KG1 (cell line): ENCODE measurements at places on chromosomes 4 and X.

- peak; percentile 8 for DNase-seq
Measured at GRCh38 chr4:144174401-144175067, 34.0 kb upstream of the GYPA start.

DNA sequence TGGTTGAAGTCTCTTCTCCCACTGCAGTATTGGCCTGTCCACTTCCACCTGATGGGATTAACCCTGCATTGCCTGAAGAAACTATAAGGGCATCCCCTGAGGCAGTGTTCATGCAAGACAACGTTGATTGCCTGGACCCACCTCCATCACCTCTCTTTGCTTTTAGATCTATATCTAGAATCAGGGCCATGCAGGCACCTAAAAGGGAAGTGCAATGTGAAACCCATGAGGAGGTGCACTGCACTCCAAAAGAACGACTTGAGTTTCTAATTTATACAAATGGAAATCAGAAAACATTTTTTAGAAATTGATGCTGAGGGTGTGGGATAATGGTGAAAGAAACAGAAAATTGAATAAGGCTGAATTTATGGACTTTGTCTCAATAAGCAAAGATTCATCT, 694.4 kb downstream of the TRAM1L1 start:
- no peak for DNase-seq

DNA sequence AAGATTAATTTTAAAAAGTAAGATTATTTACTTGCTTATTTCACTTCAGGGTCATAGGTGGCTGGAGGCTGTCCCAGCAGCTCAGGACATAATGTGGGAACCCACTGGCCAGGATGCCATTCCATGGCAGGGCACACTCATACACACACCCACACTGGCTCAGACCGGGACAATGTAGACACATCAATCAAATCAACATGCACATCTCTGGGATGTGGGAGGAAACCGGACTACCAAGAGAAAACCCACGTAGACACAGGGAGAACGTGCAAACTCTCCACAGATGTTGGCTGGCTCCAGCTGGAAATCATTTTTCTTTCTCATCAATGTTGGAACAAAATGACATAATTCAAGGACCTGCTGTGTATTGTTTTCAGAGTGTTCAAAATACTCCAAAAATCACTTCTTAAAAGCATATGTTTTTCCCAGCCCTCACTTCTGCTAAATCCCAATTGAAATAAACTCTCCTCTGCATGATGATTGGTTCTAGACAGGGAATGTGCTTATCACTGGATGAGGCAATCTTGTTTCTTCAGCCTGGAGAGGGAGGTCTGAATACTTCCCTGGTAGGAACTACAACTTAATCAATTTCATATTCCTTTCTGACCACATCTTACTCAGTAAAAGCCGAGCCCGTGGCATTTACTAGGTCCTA, 18.6 kb upstream of the CPE start:
- no peak for DNase-seq

GRCh38 chr4:185467101-185467500, 4.4 kb downstream of the CCDC110 start:
- no peak for DNase-seq

DNA sequence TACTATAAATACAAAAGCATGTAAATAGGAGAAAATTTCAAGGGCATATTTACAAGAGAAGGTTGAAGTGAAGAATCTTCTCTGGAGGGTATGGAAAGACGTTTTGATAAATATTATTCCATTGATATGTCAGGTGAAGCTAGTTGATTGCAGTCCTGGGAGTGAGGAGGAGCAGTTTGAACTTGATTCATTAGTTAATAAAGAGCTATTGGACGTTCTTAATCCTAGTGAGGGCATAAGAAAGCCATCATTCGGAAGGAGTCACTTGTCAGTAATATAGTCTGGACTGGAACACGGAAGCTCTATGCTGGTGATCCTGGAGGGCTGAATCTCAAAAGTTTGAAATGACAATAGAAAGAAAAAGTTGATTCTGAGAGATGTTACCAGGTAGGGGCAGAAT, 455.1 kb downstream of the PACRGL start:
- DNase-seq = no peak

DNA sequence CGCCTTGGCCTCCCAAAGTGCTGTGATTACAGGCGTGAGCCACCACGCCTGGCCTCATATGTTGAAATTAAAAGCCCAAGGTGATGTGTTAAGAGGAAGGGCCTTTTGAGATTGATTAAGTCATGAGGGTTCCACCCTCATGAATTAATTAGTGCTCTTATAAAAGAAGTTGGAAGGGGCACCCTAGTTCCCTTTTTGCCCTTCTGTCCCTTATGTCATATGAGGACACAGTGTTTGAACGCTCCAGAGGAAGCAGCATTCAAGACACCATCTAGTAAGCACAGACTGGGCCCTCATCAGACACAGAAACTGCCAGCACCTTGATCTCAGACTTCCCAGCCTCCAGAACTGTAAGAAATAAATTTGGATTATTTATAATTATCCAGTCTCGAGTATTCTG, 5.1 kb upstream of the APLN start:
- no peak for DNase-seq

- DNase-seq = no peak
Measured at GRCh38 chrX:48493890-48494364, 14.9 kb upstream of the PORCN start.

DNA sequence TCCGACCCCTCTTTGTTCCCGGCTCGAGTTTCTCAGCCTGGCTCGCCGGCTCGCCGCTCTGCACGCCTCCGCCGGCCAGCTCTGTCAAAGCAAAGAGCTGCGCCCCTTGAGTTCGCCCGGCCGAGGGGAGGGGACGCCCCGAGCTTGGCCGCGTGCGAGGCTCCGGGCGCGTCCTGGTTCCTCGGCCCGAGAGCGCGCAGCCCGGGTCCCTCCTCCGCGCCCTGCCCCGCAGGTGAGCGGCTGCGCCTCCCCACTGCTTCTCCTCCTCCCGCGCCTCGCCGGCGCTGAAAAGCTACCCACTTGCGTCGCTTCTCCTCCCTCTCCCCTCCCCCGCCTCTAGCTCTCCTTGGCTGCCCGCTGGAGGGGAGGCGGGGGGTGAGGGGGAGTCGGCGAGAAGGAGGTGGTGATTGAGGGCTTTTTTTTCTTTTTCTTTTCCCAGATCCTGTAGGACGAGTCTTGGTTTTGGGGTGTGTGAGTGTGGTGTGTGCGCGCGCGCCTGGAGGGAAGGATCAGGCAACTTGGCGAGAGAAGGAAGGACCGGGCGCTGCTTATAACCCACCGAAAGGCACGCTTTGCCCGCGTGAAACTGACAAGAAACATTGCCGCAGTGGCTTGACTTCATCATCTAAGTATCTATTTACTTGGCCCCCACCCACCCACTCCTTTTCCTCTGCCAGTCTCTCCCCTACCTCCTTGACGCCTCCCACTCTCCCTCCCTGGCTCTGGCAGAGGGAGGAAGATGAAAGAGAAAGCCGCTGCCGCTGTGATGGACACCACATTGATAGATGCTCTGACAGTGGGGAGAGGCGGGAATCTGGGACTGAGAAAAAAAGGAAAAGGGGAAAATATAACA, at the start of gene LEF1:
TSS of gene LEF1 (minus strand) at position 262 of the 853 bp plus-strand sequence. CDS start 1,165 bp downstream, outside the sequence.
- DNase-seq = no peak

DNA sequence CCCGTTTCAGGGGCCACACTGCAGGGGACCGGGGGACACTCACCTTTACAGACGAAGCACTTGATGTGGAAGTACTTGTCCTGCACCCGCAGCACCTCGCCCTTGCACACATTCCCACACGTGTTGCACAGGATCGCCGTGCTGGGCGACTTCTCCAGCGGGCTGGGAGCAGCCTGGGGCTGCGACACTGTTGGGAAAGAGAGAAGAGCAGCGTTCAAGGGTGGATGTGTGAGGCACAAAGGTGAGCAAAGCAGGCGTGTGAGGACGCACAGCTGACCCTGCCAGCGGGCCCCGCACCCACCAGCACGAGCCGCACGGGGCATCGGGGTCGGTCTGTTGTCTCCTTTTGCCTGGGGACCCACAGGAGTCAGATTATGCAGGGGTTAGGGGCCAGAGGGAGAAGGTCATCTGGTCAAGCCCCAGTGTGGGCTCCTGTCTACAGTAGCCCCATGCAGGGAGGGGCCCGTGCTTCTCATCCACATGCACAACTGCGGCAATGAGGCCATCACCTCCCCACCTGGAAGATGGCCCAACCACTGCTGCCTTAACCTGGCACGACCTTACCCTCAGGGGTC, 52.1 kb downstream of the ABLIM2 start:
- DNase-seq = no peak

DNA sequence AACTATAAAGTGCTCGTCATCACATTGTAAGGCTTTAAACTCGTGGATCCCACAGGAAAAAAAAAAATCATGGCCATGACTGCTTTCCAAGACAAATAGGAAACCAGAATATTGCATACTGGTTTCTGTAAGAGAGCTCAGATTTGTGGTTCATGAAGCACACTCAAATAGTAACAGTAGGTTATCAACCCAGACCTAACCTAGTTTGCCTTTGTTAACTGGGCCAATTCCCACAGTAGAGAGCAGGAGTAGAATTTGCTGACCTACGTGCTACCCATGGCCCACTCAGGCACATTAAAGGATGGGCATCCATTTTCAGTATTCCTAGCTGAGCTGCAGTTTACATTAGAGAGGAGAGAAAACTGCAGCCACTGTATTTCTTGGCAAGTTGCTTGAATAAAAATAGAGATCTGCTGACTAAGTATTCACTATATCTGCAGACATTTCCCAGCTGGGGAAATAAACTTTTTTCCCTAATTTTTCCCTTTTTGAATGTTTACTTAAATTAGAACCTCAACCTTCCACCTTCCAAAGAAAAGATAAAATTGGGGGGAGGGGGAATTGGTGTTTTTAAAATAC, 218.5 kb downstream of the SPANXN3 start:
- no peak for DNase-seq

DNA sequence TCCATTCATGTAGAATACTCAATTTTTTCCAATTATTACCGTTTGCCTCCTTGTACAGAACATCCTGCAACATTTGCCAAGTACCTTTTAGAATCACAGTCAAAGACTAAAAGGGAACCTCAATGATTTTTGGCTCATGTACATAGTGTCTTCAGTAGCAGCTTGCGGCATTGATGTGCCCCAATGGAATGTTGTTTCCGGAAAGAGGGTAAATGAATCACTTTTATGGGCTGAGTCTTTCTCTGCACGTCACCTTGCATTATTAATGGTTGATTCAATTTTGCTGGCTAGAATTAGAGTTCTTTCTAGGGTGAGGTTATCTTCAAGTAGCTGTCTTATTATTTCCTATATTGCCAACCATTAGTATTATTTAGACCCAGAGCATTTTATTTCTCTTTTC, 116.9 kb upstream of the GABRA2 start:
- no peak for DNase-seq

- no peak for DNase-seq
Measured at GRCh38 chr4:140168474-140168873, 14.5 kb upstream of the MAML3 start.

DNA sequence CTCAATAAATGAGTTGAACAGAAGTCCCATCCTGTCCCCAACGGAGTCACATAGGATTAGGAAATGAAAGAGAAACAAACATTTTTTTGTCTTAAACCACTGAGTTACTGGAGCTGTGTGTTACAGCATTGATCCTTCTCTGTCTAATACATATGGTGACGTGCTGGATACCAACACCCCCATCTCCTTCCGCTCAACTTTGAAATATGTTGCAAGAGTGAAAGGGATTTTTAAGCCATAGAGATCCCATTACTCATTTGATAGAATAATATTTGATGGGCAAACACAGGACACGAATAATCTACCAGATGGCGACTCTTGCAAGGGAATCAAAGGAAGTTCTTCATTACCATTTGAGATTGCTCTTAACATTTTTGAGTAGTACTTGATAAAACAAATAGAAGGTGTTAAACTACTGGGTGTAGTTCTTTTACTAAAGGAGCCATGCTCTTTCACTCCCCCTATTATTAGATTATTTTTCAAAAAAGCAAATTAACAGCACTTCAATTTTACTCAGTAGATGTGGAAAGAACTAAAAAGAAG, 140.5 kb downstream of the PACRGL start:
- no peak for DNase-seq

- no peak for DNase-seq
Measured at GRCh38 chr4:43456383-43456782, 563.9 kb downstream of the GRXCR1 start.

DNA sequence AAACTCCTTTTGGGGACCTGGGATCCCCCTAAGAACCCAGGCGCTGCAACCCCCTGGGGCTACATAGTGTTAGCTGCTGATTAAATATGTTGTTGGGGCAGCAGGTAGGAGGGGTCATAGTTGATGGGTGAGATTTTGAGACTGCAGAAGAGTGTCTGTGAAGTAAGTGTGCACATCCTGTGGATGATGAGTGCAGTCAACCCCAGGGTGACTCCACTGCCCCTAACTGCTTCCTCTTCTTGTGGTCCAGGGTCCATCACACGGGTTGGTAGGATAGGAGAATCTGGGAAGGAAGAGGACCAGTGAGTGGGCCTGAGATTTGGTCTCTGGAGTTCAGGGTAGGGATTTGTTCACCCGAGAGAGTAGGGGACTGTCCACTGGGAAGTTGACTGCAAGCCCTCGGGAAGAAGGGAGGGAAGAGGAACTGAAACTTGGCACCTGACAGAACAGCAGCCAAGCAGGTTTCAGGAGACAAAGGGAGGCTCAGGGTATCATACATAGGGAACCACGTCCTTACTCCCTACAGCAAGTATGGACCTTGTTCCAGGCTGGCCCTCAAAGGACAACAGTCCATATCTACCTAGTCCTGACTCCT, 8.5 kb downstream of the DLG3 start:
- DNase-seq = no peak

- no peak for DNase-seq
Measured at GRCh38 chrX:21675931-21676330, 17.8 kb upstream of the KLHL34 start.

GRCh38 chrX:135923353-135923752, 29.8 kb downstream of the SAGE1 start:
- DNase-seq = no peak

DNA sequence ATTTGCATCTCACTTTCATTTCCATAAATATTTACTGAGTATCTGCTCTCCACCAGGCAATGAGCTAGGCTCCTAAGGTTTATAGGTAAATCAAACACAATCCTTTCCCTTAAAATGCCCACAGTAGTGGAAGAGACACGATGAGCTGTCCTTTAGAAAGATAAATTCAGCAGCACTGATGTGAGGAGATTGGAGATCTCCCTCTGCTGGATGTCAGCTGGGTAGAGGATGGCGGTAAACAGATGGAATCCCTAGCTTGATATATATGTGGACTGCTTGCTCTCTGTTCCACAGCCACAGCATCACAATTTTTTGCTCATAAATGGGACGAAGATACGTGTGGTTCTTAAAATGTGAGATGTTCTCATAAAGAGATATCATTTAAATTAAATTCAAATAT, 216.4 kb upstream of the RASGEF1B start:
- DNase-seq = no peak

- no peak for DNase-seq
Measured at GRCh38 chr4:175090116-175090515, 172.0 kb downstream of the ADAM29 start.

DNA sequence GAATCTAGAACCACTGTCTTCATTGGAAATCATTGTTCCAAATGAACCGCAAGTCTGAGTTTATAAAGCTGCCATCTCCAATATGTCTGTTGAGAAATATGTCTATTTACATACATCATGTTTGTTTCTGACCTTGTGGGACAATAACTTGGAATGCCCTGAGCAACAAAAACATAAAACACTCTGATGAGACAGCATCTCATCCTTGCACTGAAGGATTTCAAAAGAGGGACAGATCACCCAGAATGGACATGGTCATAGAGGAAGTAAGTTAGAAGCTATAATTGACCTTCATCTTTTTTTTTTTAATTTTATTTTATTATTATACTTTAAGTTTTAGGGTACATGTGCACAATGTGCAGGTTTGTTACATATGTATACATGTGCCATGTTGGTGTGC, 22.5 kb downstream of the RXFP1 start:
- DNase-seq = no peak
